ENCODE measurements at places on chromosomes 5 and 9. TPM values are rescaled to one million over a fixed set of nuclear protein-coding genes. Genes with fewer than 3 reads are reported as not detected.

Gene ATOSB
- 6.1 TPM for total RNA-seq

Gene SPINK1
- 2.0 TPM for total RNA-seq

Gene LHX3
- total RNA-seq: not detected

Gene SLC46A2
- total RNA-seq: not detected

Gene DEPDC1B
- total RNA-seq: 49.0 TPM

Gene SIL1
- total RNA-seq: 10.6 TPM

Gene FGF1
- total RNA-seq: 4.6 TPM

Gene SLIT3
- total RNA-seq: 0.75 TPM

Measured in H9 (cell line).